KBM-7 (cell line): ENCODE measurements at places on chromosomes 6 and 20.

DNA sequence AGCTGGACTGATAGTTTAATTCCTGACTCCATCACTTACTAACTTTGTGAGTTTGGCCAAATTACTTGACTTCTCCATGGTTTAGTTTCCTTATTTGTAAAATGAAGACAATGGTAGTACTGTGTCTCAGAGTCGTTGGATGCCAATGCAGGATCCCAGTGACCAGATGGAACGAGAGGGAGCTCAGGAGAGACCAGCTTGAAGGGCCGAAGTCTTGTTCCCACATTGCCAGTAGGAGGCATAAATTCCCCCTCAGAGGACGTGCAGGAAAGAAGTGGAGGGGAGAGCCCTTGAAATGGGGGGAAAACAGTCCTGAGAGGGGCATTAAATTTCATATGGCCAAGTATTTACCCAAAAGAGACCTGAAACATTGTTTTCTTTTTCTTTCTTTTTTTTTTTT lies 2.1 kb upstream of the MUC22 start:
- no peak for DNase-seq

GRCh38 chr20:23971310-23971709 lies 17.3 kb downstream of the GGTLC1 start:
- no peak for DNase-seq

DNA sequence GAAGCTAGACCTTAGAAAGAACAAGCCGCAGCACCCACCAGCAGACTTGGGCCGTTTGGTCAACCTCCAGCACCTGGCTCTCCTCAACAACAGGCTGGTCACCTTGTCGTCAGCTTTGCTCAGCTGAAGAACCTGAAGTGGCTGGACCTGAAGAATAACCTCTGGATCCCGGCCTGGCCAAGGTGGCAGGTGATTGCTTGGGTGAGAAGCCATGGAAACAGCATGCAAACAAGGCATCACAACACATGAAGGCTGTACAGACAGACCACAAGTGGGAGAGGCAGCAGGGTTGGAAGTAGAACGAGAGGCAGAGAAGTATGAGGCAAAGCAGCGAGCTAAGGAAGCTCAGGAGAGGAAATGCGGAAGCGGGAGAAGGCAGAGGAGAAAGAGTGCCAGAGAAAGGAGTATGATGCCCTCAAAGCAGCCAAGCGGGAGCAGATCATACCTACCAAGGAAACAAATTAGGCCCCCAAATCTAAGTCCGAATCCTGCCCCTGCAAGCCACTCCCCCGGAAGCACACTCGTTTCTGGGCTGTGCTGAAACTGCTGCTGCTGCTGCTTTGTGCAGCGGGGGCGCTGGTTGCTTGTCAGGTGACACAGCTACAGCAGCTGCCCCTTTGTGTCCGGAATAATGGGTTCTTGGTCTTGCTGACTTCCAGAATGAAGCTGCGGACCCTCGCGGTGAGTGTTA lies 121.6 kb upstream of the LGSN start:
- DNase-seq: no peak

DNA sequence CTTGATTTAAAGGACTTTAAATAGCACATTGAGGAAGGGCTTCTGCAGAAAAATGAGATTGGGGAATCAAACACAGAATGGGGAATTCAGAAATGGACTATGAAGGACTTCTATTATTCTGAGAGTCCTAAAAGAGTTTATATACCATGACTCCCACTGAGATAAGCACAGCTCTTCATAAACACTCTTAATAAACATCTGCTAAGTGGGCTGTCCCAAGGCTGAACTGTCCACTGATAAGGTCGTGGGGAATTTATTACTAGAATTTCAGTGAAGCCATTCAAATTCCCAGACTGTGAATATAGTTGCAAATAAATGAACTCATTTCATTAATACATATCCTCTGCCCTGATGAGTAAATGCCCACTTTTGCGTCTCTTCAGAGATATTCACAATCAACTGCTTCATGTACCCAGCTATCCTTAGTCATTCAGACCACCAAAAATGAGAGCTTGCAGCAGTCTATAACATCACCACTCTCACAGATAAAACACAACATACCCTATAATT lies 468.2 kb upstream of the RUNX2 start:
- DNase-seq: no peak

DNA sequence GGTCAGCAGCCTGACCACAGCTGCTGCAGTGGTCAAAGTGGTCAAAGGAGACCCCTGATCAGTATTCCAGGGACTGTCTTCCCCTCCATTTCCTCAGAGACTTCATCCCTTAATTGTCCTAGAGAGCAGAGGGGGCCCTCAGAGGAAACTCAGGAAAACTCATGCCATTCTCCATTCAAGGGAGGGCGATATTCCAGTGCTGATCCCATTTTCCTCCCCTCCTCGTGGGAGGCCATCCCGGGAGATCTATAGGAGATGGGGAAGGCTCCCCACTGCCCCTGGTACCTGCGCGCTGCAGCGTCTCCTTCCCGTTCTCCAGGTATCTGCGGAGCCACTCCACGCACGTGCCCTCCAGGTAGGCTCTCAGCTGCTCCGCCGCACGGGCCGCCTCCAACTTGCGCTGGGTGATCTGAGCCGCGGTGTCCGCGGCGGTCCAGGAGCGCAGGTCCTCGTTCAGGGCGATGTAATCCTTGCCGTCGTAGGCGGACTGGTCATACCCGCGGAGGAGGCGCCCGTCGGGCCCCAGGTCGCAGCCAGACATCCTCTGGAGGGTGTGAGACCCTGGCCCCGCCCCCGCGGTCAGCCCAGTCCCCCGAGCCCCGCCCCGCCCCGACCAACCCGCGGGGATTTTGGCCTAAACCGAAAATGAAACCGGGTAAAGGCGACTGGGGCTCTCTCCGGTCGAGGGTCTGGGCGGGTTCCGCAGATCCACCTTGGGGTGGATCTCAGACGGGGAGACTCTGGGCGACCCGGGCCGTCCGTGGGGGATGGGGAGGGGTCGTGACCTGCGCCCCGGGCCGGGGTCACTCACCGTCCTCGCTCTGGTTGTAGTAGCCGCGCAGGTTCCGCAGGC lies 878 bp downstream of the HLA-C start:
- no peak for DNase-seq

DNA sequence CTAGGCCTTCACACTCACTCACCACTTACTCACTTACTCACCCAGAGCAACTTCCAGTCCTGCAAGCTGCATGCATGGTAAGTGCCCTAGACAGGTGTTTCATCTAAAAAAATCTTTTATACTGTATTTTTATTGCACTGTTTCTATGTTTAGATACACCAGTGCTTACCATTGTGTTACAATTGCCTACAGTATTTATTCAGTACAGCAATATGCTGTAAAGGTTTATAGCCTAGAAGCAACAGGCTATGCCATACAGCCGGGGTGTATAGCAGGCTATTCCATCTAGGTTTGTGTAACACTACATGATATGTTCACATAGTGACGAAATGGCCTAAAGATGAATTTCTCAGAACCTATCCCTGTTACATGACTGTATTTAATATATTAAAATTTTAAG lies 37.1 kb upstream of the KCNK5 start:
- no peak for DNase-seq

- DNase-seq: no peak
Measured at GRCh38 chr6:28010526-28010925, 53.5 kb downstream of the OR2B6 start.

DNA sequence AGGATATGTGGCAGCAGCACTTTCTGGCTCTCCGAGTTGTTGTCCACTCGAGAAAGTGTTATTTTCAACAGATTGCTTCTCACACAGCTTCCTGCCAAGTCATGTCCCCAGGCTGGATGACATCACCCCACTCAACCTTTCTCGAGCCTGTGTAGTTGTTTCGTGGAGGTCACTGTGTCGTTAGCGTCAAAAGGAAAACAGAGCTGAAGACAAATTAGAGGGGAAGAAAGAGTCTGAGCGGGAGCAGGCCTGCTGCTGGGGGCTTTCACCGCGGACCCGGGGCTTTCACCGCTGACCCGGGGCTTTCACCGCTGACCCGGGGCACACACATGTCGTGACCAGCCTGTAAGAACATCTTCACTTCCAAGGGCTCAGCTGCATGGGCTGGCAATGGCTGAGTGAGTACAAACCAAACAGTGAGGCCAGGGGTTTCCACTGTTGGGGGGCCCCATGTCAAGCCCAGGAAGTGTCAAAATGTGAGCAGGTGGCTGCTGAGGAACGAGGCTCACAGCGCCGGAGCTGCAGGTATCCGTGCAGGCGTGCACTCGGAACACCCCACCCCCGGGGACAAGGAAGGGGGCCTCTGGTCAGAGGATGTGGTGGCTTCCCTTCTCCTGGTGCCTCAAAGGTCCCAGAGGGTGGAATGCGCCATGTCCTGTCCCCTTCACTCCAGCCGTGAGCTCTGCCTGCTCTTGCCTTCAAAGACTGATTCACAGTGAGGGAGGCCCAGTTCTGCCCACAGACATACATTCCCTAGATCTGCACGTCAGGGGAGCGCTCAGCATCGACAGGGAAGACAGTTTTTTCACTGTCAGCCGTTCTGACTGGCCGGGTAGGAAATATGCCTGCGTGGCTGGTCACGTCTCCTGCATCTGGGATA lies 365.9 kb downstream of the TAF4 start:
- DNase-seq: no peak

DNA sequence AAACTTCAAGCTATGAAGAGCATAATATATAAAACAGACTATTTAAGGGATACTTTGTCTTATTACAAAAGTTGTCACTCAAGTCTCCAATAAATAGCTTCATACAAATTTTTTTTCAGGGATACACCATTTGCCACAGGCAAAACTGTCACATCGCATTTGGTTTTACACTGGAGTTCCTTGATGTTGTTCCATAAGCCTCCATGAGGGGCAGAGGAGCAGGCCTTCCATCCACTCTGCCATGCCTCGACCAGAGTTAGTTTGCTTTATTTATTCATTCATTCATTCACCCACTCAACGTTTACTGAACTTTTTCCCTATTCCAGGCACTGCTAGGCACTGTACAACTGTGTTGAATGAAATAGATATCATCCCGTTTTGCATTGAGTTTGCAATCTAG lies 246.6 kb downstream of the PHF3 start:
- no peak for DNase-seq

GRCh38 chr6:116801971-116802370 lies 26.9 kb downstream of the GPRC6A start:
- DNase-seq: no peak

DNA sequence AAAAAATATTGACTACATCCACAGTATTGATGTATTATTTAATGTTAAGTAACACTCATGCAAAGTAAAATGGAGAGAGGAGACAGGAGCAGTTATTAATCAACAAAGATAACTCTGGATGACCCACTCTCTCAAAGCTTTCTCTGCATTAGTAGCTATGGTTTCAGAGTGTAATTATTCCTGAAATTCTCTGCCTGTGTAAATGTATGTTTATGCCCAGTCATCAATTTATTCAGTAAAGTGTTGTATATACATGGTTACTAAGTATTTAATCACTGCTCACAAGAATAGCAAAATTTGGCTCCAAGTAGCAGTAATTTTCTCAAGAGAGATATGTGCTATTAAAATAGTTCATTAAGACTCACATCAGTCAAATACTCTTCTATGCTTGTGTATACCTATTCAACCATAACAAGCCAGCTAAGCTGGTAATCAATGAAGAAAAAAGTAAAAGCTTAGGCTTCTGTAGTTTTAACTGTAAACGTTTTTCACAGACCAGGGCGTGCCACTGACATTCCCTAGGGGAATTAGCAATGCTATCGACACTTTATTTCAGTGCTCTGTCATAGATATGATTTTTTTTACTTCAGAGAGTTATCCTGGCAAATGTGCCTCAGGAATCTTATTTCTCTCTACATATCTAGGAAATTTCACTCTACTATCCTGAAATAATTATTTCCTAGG lies 54.0 kb upstream of the RAB32 start:
- DNase-seq: no peak

DNA sequence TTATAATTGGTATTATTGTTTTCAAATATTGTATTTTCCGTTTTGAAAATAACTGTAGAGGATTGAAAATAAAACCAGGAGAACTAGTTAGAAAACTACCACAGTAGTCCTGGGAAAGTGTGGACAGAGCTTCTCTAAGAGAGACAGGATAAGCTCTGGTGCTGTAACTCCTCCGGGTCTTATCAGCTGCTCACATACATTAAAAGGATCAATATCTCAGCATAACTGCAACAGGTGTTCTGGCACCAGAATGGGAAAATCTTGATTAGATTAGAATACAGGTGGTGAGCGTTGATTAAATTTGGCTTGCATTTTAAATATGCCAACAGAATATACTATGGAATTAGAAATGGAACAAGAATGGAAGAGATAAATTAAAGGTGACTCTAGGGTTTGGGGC lies 1138.9 kb upstream of the ADGRB3 start:
- DNase-seq: no peak

DNA sequence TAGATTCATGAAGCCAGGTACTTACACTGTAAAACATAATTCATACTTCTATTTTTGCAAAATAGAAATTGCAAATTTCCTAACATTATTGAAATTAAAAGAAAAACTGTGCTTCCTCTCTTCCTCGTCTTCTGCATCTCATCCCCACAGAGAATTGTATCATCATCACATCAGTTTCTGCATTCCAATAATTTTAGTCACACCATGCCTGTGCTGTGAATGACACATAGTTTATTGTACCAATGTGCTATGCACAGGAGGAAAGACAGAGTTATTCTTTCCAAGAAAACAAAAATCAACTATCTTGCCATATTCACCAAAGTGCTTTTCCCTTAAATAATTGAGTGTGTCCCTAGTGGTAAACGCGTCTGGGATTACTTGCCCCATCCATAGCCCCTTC lies 38.1 kb upstream of the FAM135A start:
- DNase-seq: no peak

GRCh38 chr20:8815208-8815607 lies 253.7 kb upstream of the PLCB4 start:
- no peak for DNase-seq

DNA sequence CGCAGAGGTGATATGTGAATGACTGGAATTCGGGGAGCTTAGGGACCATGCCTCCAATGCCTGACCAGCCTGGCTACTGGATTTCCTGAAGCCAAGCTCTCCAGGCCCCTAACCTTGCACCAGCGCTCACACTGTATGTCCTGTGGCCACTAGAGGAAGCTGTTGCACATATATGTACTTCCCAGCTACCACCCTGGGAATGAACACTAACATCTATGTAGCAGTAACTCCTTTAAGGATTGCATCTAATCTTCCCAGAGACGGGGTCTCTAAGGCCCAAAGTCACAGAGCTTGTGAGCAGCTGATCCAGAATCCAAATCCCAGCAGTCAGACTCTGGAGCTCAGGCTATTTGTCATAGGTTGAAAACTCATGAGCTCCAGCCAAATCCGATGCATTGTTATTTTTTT lies 20.4 kb upstream of the BPIFB1 start:
- DNase-seq: peak; percentile 57

DNA sequence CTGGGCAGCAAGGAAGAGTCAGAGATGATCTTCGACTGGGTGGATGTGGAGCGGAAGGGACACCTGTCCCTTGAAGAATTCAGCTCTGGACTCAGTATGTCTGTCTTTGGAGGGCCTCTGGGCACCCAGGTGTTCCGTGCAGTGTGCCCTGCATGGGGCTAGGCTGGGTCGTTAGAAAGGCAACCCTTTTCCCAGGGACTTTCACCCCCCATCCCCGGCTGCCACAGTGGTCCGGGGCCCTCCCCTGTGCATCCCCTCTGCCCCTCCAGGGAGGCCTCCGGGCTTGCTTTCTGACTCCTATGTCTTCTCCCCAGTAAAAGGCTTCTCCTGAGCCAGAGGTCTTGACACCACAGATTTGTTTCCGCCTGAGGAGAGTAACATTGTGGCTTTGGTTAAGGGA lies 16.2 kb downstream of the RAB44 start:
- DNase-seq: no peak

- peak; percentile 24 for DNase-seq
Measured at GRCh38 chr6:146543211-146543939, at the start of gene RAB32. Gene RAB32, plus strand, starts transcription at chr6:146543833. Its CDS starts 39 bp downstream, at chr6:146543872.
